Uterus (tissue), 4 donors: ENCODE measurements at places on chromosomes 11 and 22. TPM values are rescaled to one million over a fixed set of nuclear protein-coding genes. Genes with fewer than 3 reads are reported as not detected.

Gene C22orf15
- total RNA-seq, result 0.41 TPM

Gene CTTN
- 109 TPM for total RNA-seq

Gene CSNK2A3
- total RNA-seq, result 1.0 TPM

- no peak for DNase-seq
- no peak overlapping the region for H3K4me3 ChIP-seq
- no peaks in the 10 kb centered on the region for H3K4me1 ChIP-seq
- no peaks in the 10 kb centered on the region for H3K27me3 ChIP-seq
Observed at GRCh38 chr11:72072348-72072747, 8.0 kb downstream of the NUMA1 start.

DNA sequence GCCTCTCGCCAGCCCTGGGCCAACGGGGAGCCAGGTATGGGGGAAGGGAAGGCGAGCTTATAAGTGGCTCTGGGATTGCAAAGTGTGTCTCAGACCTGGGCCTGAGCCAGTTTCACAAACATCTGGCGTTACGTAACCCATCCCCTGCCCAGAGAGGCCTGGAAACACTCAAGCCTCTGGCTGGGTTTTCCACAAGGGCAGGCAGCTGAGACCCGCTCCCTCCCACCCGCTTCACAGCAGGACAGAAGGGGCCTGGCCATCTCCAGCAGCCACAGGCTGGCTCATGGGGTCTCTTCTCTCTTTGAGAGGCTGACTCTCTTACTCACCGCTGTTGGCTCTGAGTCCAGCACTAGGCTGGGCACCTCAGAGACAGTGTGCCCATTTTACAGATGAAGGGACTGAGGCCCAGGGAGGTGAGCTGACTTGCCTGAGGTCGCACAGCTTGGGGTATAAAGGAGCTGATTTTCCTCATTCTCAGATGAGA, 44.5 kb downstream of the TRIOBP start:
- peaks cover 21% of the 10 kb centered on the region for H3K4me1 ChIP-seq
- H3K27ac ChIP-seq, result peak overlapping the region; percentile 72
- H3K36me3 ChIP-seq, result no peaks in the 10 kb centered on the region
- H3K27me3 ChIP-seq, result no peaks in the 10 kb centered on the region
- DNase-seq, result peak; percentile 97

GRCh38 chr22:31692186-31692886, 30.3 kb upstream of the PISD start:
- DNase-seq, result no peak
- H3K27ac ChIP-seq, result no peak overlapping the region
- no peaks in the 10 kb centered on the region for H3K27me3 ChIP-seq
- H3K4me3 ChIP-seq, result no peak overlapping the region
- H3K4me1 ChIP-seq, result no peaks in the 10 kb centered on the region

DNA sequence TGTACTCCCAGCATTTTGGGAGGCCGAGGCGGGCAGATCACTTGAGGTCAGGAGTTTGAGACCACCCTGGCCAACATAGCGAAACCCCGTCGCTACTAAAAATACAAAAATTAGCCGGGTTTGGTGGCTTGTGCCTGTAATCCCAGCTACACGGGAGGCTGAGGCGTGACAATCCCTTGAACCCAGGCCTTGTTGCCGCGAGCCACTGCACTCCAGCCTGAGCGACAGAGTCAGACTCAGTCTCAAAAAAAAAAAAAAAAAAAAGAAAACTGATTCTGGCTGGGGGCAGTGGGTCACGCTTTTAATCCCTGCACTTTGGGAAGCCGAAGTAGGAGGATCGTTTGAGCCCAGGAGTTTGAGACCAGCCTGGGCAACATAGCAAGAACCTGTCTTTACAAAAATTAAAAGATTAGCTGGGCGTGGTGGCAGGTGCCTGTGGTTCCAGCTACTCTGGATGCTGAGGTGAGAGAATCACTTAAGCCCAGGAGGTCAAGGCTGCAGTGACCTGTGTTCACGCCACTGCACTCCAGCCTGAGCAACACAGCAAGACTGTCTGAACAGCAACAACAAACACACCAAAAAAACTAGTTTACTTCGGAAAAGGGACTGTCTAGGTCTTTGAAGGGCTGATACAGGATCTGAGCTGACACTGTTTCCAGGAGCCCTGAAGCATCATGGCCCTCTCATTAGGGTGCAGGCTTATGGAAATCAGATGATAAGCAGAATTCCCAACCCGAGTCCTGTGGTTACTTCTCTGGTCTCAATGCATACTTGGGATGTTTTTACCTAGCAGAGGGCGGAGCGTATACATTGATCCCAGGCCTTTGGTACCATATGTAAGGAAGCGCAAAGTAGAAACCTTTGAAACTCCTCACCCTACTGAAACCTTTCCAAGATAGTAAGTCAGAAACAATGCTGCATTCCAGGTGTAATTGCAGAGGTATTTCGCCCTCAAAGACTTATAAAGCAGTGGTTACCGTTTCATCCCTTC, 1.8 kb upstream of the CHKB start:
- DNase-seq, result no peak
- H3K27me3 ChIP-seq, result no peaks in the 10 kb centered on the region
- no peaks in the 10 kb centered on the region for H3K36me3 ChIP-seq
- H3K27ac ChIP-seq, result no peak overlapping the region
- peaks cover 4% of the 10 kb centered on the region for H3K4me1 ChIP-seq

- no peak for DNase-seq
- H3K4me3 ChIP-seq, result no peak overlapping the region
- H3K36me3 ChIP-seq, result no peaks in the 10 kb centered on the region
Observed at GRCh38 chr11:133163463-133164419, 368.6 kb downstream of the OPCML start.

DNA sequence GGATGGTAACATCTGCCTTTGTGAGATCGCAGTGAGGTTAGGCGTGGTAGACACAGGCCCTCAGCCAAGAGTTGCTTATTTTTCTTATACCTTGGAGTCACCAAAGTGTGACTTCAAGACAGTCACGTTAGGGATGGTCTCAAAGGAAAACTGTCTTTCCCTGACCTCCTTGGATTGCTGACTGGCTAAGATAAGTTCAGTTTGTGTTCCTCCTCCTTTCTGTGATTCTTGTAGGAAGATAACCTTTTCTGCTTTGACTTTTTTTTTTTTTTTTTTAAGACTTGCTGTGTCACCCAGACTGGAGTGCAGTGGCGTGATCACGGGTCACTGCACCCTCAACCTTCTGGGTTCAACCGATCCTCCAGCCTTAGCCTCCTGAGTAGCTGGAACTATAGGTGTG, 23.1 kb downstream of the TAB1 start:
- no peaks in the 10 kb centered on the region for H3K27me3 ChIP-seq
- no peak overlapping the region for H3K4me3 ChIP-seq
- H3K36me3 ChIP-seq, result no peaks in the 10 kb centered on the region
- H3K27ac ChIP-seq, result no peak overlapping the region

GRCh38 chr11:117597071-117597470, 199.9 kb downstream of the DSCAML1 start:
- H3K36me3 ChIP-seq, result no peaks in the 10 kb centered on the region
- no peaks in the 10 kb centered on the region for H3K27me3 ChIP-seq
- DNase-seq, result no peak

- DNase-seq, result peak; percentile 70
- H3K27ac ChIP-seq, result no peak overlapping the region
- no peaks in the 10 kb centered on the region for H3K27me3 ChIP-seq
Observed at GRCh38 chr22:36280379-36280778, 27.4 kb downstream of the APOL1 start.
